Pulmonary artery endothelial cell (primary cell): ENCODE measurements at places on chromosomes 5 and 9. TPM values are rescaled to one million over a fixed set of nuclear protein-coding genes. Genes with fewer than 3 reads are reported as not detected.
A peak's percentile ranks its signal among the peaks of the same experiment; 100 is the strongest.

- DNase-seq: no peak
These were observed 18.3 kb upstream of the SYNPO start for GRCh38 chr5:150622157-150622556.

GRCh38 chr9:77752554-77752953 is 104.4 kb upstream of the GNA14 start:
- DNase-seq: no peak

DNA sequence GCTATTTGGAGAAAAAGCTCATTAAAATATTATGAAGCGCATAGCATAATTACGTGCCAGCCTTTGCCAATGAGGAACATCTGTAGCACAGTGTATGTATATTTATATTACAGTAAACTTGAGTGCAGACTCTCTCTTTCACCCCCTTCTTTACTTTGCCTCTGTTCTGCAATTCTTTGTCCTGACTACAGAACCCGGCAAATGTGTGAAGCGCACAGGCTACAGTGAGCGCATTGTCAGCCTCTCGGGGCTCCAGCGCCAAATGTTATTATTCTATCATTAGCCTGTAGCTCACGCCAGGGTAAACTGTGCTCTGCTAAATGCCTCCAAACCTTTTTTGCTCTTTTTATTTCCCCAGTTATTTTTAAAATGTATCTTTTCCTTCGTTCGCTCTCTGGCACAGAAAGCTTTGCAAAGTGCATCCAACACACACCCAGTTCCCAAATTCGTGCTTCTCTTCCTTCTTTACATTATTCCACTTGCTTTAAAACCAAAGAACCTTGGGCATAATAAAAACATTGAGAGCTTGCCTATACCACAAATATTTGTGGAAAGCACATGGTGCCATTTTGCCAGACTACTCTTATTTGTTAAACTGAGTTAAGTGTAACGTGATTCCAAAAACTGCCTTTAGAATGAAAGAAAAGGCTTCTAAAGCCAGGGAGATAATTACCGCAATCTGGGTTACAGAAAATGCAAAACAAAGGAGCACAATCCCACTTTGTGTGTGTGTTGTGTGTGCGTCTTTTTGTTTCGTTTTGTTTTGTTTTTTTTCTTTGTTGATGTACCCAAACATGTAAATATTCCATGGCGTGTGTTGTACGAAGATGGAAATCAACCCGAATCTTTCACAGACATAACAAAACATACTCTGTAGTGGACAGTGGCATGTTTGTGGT is 164.1 kb upstream of the MPDZ start:
- DNase-seq: no peak

DNA sequence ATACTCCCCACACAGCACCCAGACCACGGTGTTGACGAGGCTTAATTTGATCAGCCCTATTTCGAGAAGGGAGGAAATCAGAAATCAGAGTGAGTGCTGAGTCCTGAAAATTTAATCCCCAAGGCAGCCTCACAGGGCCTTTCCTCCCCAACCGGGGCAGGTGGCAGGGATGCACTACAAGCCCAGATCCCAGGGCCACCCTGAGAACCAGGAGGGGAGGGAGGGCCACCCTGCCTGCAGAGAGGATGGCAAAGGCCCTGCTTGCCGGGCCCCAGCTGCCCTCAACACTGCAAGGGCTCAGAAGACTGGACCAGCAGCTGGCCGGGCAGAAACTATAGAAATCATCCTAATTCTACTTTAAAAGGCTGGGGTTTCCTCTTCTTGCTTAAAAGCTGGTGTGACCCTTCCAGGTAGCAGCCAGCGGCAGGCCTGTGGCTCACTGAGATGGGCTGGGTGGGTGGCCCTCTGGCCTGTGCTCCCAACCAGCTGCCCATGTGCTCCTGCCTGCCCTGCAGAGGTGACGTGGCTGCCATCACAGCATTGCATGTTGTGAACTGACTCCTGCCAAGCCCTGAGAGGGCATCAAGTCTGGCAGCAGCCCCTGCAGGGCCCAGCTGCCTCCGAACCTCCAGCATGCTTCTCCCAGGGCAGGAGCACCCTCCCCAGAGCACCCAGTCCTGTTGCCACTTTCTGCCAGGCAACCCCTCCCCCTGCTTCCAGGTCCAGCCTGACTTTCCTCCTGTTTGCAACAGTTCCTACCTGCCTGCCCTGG is 122.8 kb downstream of the ADAMTS2 start:
- DNase-seq: no peak

- no peak for DNase-seq
These were observed 175.3 kb downstream of the DAB2IP start for GRCh38 chr9:121826711-121827110.

- no peak for DNase-seq
These were observed 380.1 kb upstream of the PRR16 start for GRCh38 chr5:120083851-120084542.

Gene GHR
- total RNA-seq: 0.67 and 1.1 TPM in 2 replicates

DNA sequence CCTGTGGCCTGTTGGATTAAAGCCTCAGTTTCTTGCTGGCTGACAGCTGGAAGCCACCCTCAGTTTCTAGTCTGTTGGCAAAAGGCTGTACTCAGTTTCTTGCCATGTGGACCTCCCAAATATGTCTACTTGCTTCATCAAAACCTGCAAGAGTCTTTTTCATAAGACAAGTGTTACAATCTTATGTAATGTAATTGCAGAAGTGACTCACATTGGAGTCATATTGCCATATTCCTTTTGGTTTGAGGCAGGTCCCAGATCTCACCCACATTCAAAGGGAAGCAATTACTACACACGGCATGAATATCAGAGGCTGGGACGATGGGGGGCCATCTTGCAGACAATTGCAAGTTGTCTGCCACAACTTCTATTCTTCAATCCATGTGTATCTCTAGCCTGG is 286.7 kb upstream of the IL12B start:
- DNase-seq: no peak

DNA sequence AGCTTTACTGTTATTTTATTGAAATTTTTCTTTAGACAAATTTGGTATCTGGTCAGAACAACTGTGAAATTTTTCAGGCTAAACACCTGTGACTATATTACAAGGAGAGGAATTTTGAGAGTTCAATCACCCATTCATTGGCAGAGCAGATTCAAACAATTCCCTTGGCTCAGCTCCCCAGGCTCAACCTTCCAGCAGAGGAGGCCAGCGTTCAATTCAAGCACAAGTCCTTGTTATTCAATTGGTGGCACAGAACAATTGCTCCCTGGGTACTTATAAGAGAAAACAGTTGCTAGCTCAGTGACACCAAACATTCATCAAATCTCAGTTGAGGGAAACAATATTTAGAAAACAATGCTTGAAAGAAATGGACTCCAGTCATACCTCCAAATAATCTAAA is 83.3 kb downstream of the SUSD1 start:
- no peak for DNase-seq

DNA sequence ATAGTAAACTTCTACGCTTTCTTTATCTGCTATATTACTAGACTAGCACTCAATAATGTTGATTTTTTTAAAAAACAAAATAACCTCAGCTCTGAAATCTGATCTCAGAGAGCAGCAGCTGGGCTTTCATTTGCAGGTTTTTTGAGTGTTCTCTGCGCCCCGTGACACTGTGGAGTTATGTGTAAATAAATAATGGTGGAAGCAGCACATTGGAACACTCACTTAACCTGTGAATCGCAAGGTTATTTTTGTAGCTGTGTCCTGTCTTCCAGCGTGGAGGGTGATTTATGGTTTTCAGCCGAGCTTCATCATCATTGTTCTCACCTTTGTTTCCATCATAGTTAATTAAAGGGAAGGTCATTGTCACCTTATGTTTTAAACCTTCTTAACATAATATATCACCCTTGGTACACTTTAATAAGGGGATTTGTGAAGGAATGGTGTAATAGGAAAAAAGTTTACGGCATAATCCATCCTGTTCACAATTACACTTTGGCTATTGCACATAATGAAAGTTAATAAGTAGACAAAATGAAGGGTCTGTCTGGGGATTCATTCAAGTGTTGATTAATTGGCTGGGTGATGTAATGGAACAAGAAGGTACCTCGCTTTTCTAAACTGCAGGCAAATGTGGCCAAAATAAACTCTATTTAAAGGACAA is 493.3 kb upstream of the ADAMTS16 start:
- no peak for DNase-seq

GRCh38 chr5:171462928-171463861 is 43.7 kb downstream of the FGF18 start:
- DNase-seq: no peak

- DNase-seq: no peak
These were observed 63.3 kb downstream of the DPYSL3 start for GRCh38 chr5:147446523-147446922.

DNA sequence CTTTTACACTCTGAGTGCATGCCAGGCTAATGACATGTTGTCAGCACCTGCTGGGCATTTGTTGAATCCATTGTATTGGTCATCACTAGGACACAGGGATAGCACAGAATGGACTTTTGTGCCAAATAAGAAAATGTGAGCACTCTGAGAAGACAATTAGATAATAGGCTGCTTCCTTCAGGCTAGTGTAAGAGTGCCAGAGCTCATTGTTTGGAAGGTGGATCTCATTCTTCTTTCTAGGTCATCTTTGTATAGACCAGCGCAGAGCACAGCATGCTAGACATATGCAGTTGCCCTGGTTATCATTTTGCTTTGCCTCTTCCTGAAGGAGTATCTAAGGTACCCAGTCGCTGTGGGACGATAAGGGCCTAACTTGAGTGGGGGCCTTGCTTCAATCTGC is 493.4 kb upstream of the COX7C start:
- DNase-seq: no peak

GRCh38 chr5:100273846-100274580 is 261.2 kb upstream of the FAM174A start:
- DNase-seq: no peak

- DNase-seq: no peak
These were observed 82.2 kb upstream of the ICE1 start for GRCh38 chr5:5340206-5340729.

Gene NEUROG1
- total RNA-seq: not detected in 2 replicates

- DNase-seq: no peak
These were observed 520.0 kb upstream of the C9orf72 start for GRCh38 chr9:28092981-28093936.

Gene FREM1
- total RNA-seq: 0.18 and 0.20 TPM in 2 replicates

DNA sequence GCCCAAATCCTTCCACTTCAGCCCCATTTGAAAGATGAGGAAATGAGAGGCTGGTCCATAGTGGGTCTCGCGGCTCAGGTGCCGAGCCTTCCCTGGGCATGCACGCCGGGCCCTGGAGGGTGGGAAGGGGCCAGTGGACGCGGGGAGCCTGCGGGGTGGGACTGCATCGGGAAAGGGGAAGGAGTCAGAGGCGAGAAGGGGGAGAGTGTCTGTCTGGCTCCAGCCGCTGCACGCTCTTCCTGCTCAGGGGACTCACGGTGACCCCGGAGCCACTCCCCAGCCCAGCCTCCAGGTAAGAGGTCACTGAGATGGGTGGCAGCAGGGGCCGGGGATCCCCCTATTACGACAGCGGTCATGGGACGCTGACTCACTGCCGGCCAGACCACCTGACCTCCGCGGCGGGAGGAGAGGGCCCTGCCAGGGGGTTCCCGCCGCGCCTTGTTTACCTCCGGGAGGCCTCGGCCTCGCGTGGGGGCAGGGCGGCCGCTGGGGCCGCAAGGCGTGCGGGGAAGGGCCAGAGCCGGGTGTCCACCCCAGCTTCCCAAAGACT is 1.9 kb upstream of the SQSTM1 start:
- peak; percentile 87 for DNase-seq

GRCh38 chr9:107462691-107463090 is 26.9 kb downstream of the KLF4 start:
- DNase-seq: no peak

Gene GPR151
- 0.04 TPM in 1 of 2 replicates, not detected in the other for total RNA-seq

Gene DAB2IP
- 13.7 and 17.0 TPM in 2 replicates for total RNA-seq

- no peak for DNase-seq
These were observed 7.3 kb downstream of the CSF1R start for GRCh38 chr5:150078802-150079689.

- no peak for DNase-seq
These were observed 137.4 kb downstream of the STK32A start for GRCh38 chr5:147372191-147372590.

DNA sequence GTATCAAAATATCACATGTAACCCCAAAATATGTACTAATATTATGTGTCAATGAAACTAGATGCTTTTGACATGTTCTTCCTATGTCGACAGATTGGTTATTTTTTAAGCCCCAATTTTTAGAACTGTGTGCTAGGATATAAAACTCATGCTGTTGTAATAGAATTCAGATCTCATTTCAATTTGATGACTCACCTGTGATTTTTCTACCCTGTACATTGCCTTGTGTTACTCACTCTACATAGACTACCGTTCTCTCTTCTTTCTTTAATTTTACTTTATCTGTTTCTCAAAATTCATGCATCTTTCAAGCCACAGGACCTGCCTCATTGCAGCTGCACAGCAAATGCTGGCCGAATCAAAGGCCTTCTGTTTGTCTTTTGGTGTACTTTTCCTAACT is 284.5 kb downstream of the MAT2B start:
- no peak for DNase-seq

GRCh38 chr5:122076669-122077365 is 1.2 kb downstream of the LOX start:
- DNase-seq: no peak

Gene SMIM33
- under 0.01 TPM in 1 of 2 replicates, not detected in the other for total RNA-seq

DNA sequence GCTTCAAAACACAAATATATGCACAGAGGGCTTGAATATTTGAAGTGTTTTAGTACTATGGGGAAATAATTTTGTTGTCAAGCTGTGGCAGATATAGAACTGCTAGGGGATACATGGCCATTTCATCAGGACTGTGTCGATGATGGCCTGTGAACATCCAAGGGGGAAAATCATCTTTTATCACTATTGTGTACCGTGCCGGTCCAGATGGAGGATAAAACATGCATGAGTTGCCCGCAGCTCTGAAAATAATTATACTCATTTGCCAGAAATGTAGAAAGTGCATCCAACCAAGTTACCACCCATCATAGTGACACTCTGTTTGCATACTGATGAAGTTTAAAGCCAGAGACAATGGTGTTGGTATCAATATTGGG is 405.9 kb downstream of the ZSWIM6 start:
- DNase-seq: no peak

GRCh38 chr9:99237356-99237755 is 15.3 kb downstream of the SEC61B start:
- no peak for DNase-seq

Gene BAAT
- total RNA-seq: under 0.01 TPM in 1 of 2 replicates, not detected in the other

GRCh38 chr5:148583421-148583965 is 70.8 kb downstream of the HTR4 start:
- DNase-seq: no peak

GRCh38 chr9:129240581-129241211 is 62.6 kb upstream of the IER5L start:
- DNase-seq: no peak

Gene PCDHB12
- 0.21 and 0.33 TPM in 2 replicates for total RNA-seq

DNA sequence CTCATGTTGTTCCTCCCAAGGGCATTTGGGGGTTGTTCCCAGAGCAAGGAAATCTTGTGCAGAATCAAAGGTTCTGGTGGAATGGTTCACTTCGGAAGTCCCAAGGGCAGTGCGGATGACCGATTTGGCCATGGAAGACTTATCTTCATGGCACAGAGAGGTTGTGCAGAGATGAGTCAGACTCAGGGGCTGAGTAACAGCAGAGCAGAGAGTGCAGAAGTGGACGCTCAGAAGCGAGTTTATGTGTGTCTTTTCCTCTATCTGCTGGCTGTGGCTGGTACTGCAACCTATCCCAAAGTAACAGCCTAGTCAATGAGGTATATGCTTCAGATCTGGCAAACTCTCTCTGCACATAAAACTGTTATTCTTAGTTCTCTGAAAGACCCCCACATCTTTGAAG is 118.1 kb downstream of the DPYSL3 start:
- peak; percentile 86 for DNase-seq

Gene ACER2
- 5.5 and 8.1 TPM in 2 replicates for total RNA-seq
